Posterior vena cava (tissue), 2 donors: ENCODE measurements at places on chromosomes 11 and 22.

DNA sequence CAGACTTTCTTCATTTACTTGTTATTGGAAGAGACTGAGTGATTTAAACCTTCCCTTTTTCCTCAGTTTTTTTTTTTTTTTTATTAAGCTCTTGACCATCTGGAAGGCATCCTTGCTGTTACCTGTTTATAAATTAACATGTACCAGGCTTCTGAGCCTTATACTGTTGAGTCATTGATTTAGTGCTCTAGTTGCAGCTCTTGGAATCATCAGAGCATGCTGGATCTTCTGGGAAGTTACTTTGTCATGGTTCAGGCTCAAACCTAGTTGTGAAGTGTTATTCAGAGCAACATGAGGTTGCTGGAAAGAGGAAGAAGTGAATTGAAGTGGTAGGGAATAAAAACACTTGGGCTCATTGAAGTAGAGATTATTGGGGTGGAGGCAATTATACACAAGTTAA lies 6.3 kb downstream of the ZDHHC5 start:
- DNase-seq = no peak

DNA sequence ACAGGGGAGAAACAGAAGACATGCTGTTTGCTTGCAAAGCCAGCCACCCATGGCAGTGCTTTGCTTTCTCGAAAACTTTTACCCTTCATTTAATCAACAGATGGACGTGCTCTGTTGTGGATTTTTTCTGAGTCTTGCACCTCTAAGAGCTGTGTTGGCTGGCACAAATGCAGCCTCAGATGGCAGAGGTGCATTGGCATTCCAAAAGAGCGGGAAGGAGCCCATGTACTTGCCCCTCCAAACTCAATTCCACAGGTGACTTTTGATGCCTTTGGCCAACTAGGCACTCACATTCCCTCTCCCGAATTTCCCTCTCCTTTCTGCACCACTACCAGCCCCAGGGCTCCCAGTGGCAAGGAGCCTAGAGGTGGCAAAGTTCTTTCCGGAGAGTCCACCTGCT lies 1.2 kb downstream of the KIRREL3 start:
- no peak for DNase-seq

- DNase-seq = peak; percentile 48
Observed at GRCh38 chr11:71352226-71352625, 96.0 kb downstream of the DHCR7 start.

- no peak for DNase-seq
Observed at GRCh38 chr22:23380911-23381310, 199.2 kb downstream of the IGLL1 start.

DNA sequence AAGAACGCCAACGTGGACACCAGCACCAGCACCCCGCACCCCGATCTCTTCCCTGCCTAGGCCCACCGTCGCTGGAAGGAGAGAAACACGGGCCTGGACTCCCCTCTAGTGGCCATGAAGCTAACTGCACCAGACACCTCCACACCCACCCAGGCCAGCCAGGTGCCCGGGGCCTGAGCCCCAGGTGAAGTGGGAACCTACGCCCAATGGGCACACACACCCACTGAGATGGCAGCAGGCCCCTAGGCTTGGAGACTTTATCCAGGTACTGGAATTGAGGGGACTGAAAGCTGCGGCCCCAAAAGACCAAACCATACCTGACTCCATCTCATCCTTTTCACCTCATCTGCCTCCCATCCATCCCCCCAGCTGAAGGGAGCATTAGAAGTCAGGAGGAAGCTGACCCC lies 81.0 kb downstream of the BUD13 start:
- peak; percentile 82 for DNase-seq

- DNase-seq = no peak
Observed at GRCh38 chr22:30031764-30032455, 48.4 kb upstream of the HORMAD2 start.

DNA sequence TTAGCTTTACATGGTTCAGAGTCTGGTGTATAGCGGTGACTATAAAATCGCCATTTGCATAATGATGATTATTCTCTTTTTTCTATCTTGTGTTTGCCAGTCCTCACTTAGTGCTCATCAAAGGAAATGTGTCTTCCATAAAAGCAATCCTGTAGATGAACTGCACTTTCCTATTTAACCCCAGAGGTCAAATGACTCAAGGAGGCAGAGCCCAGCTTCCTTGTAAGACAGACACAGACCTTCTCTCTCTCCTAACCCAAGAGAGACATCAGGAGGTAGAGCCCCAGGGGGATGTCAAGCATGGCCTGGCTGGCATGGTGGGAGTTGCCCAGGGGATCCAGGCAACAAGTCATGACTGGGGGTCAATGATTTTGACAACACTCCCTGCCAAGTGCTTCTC lies 46.9 kb upstream of the CRTAM start:
- no peak for DNase-seq

DNA sequence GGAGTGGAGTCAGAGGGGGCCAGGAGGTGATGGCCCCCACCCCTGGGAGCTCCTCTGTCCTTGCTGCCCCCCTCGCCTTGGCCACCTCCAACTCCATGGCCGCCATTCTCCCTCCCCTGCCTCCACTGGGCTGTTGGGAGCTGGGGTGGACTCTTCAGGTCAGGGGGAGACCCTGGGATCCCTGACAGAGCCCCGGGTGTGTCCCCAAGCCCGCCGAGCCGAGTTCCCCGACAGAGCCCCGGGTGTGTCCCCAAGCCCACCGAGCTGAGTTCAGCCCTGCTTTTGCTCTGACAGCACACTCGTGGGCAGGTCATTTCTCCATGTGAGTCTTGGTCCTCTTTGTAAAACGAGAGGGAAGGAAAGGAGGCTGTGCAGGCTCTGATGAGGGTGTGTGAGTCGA lies 13.2 kb upstream of the PARVG start:
- no peak for DNase-seq

DNA sequence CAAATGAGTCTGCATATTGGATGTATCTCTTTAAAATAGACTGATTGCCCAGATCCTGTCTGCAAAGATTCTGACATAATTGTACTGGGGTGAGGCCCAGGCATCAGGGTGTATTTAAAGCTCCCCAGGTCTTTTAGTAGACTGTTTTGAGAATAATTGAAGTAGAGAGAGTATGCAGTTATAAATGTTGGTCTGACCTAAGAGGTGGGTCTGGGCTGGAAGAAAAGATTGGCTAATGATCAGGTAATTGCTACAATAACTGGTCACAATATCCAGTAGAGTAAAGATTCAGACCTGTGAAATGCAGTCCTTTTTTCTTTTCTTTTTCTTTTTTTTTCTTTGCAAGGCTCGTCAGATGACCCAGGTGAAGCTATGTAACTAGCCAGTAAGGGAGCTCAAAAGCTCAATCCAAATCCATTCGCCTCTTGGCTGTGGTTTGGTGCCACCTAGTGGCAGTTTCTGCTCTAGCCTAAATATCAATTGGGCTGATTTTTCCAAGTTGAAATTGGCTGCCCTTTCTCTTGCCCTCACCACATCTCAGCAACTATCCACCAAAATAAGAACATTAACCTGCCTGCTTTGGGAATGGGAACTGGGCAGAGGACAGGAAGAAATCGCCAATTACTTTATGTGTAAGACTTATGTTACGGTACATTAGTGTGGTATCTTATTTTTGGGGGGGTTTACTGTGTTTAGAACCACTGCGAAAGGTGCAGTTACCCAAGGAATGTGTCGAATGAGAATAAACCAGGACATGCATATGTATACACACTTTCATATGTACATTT lies 45.9 kb downstream of the ZNF143 start:
- DNase-seq = peak; percentile 86

- DNase-seq = peak; percentile 92
Observed at GRCh38 chr11:107799218-107799859, 59.2 kb downstream of the SLC35F2 start.

- DNase-seq = no peak
Observed at GRCh38 chr11:71450507-71450906, 2.3 kb upstream of the DHCR7 start.

DNA sequence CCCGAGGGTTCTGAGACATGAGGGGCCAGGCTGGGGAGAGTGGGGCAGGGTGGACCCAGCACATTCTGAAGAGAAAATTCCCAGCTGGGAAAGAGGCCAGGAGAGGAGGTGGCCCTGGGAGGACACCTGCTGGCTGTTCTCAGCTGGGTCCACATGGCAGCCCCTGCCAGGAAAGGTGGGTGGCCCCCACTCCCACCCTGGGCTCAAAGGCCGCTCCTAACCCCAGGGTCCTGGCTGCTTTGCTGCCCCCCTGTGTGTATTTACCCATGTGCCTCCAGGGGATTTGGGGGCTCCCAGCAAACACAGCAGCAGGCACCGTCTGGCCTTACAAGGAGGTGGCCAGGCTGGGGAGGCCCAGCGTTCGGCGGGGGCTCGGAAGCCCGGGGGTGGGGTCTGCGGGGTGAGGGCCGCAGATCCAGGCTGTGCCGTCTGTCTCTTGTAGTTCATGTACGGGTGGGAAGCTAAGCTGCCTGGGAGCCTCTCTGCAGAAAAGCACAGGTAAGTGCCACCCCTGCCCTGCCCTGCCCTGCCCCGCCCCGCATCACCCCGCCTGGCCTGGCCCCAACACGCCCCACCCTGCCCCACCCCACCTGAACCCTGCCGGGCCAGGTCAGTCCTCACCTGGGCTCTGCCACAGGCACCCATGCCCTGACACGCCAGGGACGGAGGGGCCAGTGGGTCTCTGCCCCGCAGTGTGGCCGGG lies 10.6 kb downstream of the MUC5B start:
- no peak for DNase-seq

DNA sequence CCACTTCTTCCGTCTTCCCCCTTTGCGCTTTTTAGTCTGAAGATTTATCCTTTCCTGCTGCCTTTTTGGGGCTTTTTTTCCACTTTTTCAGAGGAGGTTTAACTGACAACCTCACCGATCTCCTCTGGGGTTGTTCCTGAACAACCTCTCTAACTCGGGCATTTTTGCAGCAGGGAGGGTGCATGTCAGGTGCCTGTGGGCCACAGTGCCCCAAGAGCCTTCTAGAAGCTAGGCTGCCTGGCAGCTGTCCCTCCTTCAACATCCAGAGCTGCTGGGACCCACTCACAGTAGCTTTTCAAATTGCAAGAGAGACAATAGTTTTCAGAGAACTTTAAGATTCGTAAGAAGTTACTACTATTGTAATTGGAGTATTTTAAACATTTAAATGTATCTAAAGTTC lies 1112.4 kb upstream of the CNTN5 start:
- DNase-seq = no peak

DNA sequence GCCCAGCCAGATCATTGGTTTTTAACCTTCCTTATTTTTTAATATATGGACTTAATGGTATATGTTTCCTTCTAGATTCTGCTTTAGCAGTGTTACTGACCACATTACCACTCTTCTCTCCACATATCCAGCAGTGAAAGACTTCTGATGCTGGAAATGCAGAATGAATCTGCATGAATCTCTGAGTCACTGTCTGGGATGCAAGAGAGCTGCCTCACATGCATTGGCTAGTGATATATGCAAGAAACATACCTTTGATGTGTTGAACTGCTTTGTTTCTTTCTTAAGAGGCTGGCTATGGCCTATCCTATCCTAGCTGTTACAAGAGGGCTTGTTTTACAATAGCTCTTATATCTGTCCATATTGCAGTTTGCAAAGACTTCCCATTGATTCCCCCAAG lies 16.6 kb upstream of the AMPD3 start:
- DNase-seq = no peak

DNA sequence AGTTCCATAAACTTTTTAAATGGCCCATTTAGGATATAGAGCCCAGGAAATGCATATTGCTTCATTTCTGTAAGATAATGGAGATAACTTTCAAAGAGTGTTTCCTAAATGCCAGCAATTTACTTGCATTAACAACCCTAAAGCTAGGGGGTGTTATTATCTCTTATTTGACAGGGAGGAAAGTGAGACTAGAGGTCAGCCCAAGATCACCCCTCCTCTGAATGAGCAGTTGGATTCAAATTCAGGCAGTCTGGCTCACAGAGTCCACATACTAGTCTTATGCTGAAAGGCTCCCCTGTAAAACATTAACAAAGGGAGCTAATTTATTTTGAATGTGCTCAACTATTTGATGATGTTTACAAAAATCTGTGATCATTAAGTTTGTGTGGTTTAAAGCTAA lies 49.9 kb upstream of the TRIM77 start:
- DNase-seq = no peak

DNA sequence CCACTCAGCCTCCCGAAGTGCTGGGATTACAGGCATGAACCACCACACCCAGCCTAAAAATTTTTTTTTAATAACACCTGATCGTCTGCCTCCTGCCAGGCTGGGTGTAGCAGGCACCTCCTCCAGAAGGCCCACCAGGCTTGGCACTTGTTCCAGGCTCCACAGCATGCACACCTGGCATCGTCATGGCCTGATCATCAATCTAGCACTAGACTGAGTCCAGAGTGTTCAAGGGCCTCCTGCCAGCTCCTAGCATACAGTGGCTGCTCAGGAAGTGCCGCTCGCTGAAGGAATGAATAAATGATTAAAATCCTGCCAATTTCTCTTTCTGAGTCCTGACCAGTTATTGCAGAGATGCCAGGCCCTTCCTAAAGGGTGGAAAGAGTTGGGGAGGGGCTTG lies 3.5 kb upstream of the PDGFB start:
- no peak for DNase-seq

DNA sequence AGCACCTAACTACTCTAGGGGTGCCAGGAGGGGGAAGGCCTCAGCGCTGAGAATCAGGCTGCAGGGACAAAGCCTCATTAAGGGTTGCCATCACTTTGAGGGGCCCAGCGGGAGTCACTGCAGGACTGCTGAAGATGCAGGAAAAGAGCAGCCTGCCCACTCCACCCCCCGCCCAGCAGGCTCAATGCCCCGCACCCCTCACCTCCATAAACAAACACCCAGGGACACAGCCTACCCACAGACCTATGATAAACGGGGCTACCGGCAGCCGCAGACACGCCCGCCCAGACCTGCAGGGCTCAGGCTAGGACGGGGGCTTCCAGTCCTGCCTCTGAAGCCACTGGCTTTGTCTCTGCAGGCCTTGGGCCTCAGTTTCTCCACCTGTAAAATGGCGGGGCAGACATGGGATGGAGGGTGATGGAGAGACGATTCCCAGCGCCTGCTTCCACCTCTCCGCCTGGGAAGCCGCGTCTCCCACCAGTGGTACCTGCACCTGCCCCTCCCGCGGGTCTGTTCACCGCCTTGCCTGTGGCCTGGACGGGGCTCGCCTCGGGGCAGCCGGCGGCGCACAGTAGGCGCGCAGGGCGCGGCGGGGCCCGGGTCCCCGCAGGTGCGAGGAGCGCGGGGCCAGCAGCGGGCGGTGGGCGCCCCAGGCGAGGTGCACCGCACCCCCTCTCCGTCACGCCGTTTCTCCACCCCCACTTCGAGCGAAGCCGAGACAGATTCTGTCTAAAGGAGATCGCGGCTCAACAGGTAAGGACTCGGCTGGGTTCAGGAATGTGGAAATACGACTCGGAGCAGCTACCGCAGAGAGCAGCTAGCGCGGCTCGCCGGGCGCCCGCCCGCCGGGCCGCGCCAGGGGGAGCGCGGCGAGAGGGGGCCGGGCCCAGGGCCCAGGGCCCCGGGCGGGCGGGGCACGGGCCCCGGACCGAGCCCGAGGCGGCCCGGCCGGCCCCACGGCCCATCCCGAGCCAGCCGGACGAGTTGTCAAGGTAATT lies 1.5 kb downstream of the WNT7B start:
- DNase-seq = no peak
